ENCODE measurements at places on chromosomes 5 and 9.

GRCh38 chr9:1434052-1434767 lies 384.1 kb downstream of the DMRT2 start:
- no peak for DNase-seq

GRCh38 chr5:116502616-116503015 lies 72.0 kb downstream of the SEMA6A start:
- DNase-seq, result no peak

DNA sequence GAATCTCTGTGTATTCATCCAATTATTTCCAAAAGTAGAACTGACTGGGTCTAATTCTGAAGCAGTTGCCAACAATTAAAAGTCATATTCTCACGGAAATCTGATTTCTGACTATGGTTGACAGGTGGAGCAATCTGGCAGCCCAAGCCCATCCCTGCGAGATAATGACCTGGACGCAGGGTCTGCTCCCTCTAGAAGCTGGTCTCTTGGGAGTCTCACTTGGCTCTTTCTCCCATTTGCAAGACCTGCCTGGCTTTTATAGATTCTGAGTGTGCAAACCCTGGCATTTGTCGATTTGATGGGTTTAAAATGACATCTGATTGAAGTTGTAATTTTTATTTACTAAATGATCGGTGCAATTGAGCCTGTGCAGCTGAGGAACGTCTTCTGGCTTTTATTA lies 49.4 kb upstream of the NEURL1B start:
- DNase-seq, result no peak

- no peak for DNase-seq
Observed at GRCh38 chr5:113489299-113489698, 1.0 kb upstream of the MCC start.

Data from stimulated activated naive CD4-positive, alpha-beta T cell treated with Interleukin-2 at 50 U/mL for 16 hours (primary cell).